AG04450 (cell line): ENCODE measurements at places on chromosomes 12 and 14. TPM values are rescaled to one million over a fixed set of nuclear protein-coding genes. Genes with fewer than 3 reads are reported as not detected.

Gene RDH11
- polyA plus RNA-seq: 101 and 109 TPM in 2 replicates

Gene CBLN3
- 1.8 and 2.3 TPM in 2 replicates for polyA plus RNA-seq

Gene PLEK2
- 1.5 and 1.6 TPM in 2 replicates for polyA plus RNA-seq

Gene BCL7A
- polyA plus RNA-seq: 4.4 and 4.6 TPM in 2 replicates

Gene SPTLC2
- 37.0 and 41.3 TPM in 2 replicates for polyA plus RNA-seq

Gene ADCY6
- polyA plus RNA-seq: 26.7 and 31.6 TPM in 2 replicates

Gene KRT82
- polyA plus RNA-seq: not detected in 2 replicates

Gene CSRP2
- 95.9 and 108 TPM in 2 replicates for polyA plus RNA-seq

Gene RAB35
- 52.9 and 64.9 TPM in 2 replicates for polyA plus RNA-seq

Gene WNT1
- polyA plus RNA-seq: not detected in 2 replicates

Gene NELL2
- 0.41 and 0.43 TPM in 2 replicates for polyA plus RNA-seq

Gene SLC24A4
- not detected in 2 replicates for polyA plus RNA-seq

Gene GPR162
- polyA plus RNA-seq: 5.2 and 7.6 TPM in 2 replicates

Gene LRRIQ1
- 0.15 and 0.58 TPM in 2 replicates for polyA plus RNA-seq

Gene FAM186B
- 0.05 and 0.07 TPM in 2 replicates for polyA plus RNA-seq

Gene DICER1
- polyA plus RNA-seq: 20.7 and 25.1 TPM in 2 replicates

Gene RTN1
- polyA plus RNA-seq: 0.63 and 0.98 TPM in 2 replicates

Gene LTB4R2
- polyA plus RNA-seq: 0.91 and 0.93 TPM in 2 replicates

Gene ALX1
- not detected in 2 replicates for polyA plus RNA-seq

Gene CCDC88C
- 0.01 TPM in 1 of 2 replicates, not detected in the other for polyA plus RNA-seq

Gene AMDHD1
- polyA plus RNA-seq: 0.04 and 0.12 TPM in 2 replicates

Gene GLT8D2
- 102 and 119 TPM in 2 replicates for polyA plus RNA-seq

Gene LMNTD1
- polyA plus RNA-seq: 0.57 TPM in 2 replicates

Gene TCL1B
- not detected in 2 replicates for polyA plus RNA-seq

Gene JPH4
- not detected in 2 replicates for polyA plus RNA-seq

Gene KCNK13
- polyA plus RNA-seq: not detected in 2 replicates

Gene ACSM4
- polyA plus RNA-seq: not detected in 2 replicates

Gene TOMM20L
- polyA plus RNA-seq: not detected in 2 replicates

Gene ARL1
- 171 and 204 TPM in 2 replicates for polyA plus RNA-seq

Gene IGFBP6
- 182 and 274 TPM in 2 replicates for polyA plus RNA-seq

Gene XPOT
- polyA plus RNA-seq: 127 and 183 TPM in 2 replicates

Gene GUCY2C
- polyA plus RNA-seq: not detected in 2 replicates

Gene ZNF385A
- polyA plus RNA-seq: 1.5 and 2.8 TPM in 2 replicates

Gene FBXO33
- 10.6 and 12.6 TPM in 2 replicates for polyA plus RNA-seq

Gene FAM177A1
- polyA plus RNA-seq: 44.1 and 54.0 TPM in 2 replicates

Gene ADAMTS20
- polyA plus RNA-seq: not detected in 2 replicates

Gene ACRBP
- 0.41 and 0.64 TPM in 2 replicates for polyA plus RNA-seq

Gene TPH2
- 0.04 TPM in 1 of 2 replicates, not detected in the other for polyA plus RNA-seq

Gene ORMDL2
- polyA plus RNA-seq: 40.9 and 49.3 TPM in 2 replicates

Gene MYO1H
- not detected in 2 replicates for polyA plus RNA-seq

Gene ANO4
- 6.4 and 7.5 TPM in 2 replicates for polyA plus RNA-seq

Gene ANKRD13A
- polyA plus RNA-seq: 202 and 246 TPM in 2 replicates

Gene SLCO1B3
- polyA plus RNA-seq: not detected in 2 replicates

Gene PLBD1
- 0.31 and 0.37 TPM in 2 replicates for polyA plus RNA-seq

Gene CCDC177
- polyA plus RNA-seq: not detected in 2 replicates

Gene TAS2R7
- polyA plus RNA-seq: not detected in 2 replicates

Gene TAS2R43
- not detected in 2 replicates for polyA plus RNA-seq

Gene NANOG
- polyA plus RNA-seq: 0.01 TPM in 1 of 2 replicates, not detected in the other

Gene CCDC38
- polyA plus RNA-seq: not detected in 2 replicates

Gene PCNX1
- 47.1 and 54.2 TPM in 2 replicates for polyA plus RNA-seq

Gene TSPAN19
- polyA plus RNA-seq: not detected in 2 replicates

Gene A2ML1
- not detected in 2 replicates for polyA plus RNA-seq

Gene PRIMA1
- polyA plus RNA-seq: not detected in 2 replicates

Gene GPR132
- polyA plus RNA-seq: 0.07 and 0.14 TPM in 2 replicates
